ENCODE measurements at places on chromosomes 4 and X.

DNA sequence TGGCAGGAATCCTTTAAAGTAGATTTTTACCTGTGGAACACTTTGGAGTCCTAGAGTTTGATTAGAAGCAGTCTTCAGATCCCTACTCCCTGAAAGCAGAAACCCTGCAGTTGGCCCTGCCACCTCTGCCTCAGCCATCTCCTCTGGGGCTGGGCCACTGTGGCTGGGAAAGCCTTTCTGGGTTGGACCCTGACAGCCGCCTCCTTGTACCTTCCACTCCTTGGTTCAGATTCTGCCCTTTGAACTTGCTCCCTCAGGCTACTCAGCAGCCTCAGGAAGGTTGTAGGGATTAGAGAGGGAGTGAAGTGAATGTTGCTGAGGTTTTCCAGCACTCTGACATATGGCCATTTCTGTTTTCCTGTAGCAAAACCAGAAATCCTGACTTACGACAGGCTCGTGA, 65.5 kb downstream of the KIT start:
- no peak for DNase-seq

- DNase-seq = no peak
Observed at GRCh38 chr4:2304877-2305561, 43.1 kb upstream of the MXD4 start.

DNA sequence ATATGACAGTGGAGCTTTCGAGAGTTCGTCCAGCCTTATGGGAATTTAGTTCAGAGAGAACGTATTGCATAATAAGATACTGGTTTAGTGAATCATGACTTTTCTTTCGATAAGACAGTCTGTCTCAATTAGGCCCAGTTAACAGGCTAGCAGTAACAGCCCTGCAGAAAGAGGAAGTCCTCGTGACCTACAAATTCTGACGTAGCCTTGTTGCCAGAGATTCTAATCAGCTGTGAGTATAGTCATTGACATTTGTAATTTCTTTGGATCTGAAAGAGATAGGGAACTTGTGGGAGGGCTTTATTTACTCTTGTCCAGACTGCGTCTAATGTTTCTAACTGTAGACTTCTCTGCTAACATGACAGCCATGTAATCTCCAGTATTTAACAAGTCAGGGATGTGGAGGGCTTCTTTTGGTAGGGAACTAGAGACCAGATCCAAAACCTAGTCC, 15.8 kb downstream of the ART3 start:
- no peak for DNase-seq

DNA sequence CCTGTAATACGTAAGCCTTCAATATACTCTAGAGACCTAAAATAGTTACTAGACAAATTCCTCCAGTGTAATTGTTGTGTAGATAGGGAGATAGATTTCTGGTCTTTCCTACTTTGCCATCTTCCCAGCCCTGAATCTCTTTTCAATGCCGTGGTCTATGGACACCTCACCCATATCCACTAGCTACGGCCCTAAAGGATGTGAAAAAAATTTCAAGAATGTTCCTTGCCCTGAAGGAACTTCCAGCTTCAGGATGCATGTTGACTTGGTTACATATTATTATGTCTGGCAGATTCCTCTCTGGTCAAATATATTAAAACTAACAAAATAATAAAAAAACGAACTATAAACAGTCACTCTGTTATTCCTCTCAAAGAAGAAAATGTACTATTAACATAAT, 52.4 kb upstream of the TSPAN5 start:
- DNase-seq = no peak

DNA sequence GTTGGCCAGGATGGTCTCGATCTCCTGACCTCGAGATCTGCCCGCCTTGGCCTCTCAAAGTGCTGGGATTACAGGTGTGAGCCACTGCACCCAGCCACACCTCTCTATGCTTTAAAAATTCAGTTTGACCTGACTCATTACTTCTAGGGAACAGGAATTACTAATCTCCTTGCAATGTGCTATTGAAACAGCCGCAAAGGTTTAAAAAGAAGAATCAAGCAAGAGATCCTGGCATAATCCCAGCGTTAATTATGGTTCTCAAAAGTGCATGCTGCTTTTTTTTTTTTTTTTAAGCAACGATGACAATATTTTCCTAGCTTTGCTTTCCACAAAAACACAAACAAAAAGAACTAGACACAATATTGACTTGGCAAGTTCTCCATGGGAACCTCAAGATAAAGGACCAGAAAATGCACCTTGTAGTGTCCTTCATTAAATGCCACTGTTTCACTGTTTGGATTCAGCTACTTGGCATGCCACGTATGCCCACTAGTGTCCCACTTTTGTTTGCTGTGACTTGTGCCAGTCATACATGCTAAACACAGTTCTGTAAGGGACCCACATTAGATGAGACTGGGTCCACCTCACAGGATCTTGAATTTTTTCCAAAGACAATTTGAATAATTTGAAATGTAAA, 112.6 kb upstream of the PPARGC1A start:
- no peak for DNase-seq

DNA sequence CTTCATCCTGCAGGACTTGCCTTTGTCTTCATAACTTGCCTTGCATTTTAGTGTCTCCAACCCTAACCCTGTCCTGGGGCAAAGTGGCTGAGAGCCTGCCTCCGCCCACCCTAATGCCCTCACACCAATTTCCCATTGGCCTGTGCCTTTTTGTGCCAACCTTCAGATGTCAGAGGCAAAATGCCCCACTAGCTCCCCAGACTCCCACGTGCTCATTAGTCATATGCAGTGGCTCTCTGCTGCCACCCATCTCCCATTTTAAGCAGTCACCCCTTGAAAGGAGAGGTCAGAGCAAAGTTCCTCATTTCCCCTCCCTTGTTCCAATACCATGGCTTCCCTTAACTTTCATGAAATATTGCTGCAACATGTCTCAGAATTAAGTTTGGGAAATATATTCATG, 74.8 kb upstream of the PASD1 start:
- DNase-seq = peak; percentile 1

GRCh38 chr4:83019794-83020494, 9.3 kb upstream of the LIN54 start:
- no peak for DNase-seq

GRCh38 chrX:133543654-133544053, 128.4 kb upstream of the GPC4 start:
- no peak for DNase-seq

- no peak for DNase-seq
Observed at GRCh38 chr4:142265536-142265935, 580.6 kb downstream of the INPP4B start.

DNA sequence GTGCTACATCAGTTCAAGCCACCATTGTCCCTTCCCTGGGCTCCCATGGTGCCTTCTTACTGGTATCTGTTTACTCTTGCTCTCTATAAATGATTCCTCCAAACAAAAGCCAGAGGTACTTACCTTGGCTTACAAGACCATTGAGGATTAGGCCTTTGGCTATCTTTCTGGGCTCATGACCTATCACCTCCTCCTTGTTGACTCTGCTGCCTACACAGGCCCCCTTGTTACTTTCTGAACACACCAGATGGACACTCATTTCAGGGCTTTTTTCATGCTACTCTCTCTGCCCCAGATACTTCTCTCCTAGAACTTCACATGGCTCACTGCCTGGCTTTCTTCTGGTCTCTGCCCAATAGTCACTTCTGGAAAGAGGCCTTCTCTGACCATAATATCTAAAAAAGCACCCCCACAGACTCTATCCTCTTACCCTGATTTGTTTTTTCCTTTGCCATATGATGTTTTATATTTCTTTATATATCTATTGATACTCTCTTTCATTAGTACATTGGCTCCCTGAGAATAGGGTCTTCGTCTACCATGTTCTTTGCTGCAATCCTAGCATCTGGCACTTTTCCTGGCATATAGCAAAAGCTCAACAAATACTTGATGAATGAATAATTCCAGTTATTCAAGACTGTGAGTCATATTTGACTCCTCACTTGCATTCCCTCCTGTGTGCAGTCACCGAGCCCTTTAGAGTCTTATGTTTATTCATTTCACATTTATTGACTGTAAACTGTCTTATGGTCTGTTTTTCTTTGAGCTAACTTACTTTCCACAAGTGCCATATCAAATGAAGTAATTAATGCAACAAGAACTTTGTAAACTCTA, 27.1 kb upstream of the TAPT1 start:
- no peak for DNase-seq

DNA sequence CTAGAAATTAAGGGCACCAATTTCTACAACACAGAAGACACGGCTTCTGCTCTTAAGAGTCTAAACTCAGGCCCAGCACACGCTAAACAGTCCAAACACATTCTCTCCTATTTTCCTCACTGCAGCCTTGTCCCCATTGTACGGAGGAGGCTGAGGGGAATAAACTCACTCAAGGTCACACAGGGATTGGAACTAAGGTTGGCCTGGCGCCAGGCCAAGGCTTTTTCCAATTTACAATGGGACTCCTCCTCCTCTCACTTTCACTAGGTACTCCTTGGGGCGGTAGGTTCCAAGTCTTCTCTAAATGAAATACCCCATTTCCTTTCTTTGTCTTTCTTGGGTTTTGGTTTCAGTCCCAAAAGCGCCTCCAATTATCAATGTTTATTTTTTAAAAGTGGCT, 48.7 kb upstream of the CRMP1 start:
- DNase-seq = no peak

- no peak for DNase-seq
Observed at GRCh38 chr4:8938623-8939022, 67.0 kb upstream of the HMX1 start.

DNA sequence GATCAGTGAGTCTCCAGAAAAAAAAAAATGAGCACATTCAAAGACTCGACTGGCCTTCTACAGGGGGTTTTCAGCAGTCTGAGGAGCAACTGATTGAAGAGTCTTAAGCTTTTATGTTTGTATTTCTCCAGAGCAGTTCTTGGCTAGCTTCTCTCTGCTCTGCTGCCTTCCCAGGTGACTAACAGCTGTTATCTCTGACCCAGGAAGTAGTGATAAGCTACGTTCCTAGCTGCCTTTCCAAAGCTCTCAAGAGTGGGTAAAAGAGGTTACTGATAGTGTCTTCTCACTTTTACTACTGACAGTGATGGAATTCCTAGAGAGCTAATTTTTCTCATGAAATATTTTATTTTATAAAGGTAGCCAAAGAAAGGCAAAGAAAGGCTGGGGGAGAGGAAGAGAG, 66.6 kb downstream of the ENOX2 start:
- no peak for DNase-seq

- DNase-seq = no peak
Observed at GRCh38 chr4:45442466-45442865, 681.4 kb downstream of the GABRG1 start.

GRCh38 chr4:14783011-14783877, 219.0 kb upstream of the CPEB2 start:
- DNase-seq = peak; percentile 25

- DNase-seq = no peak
Observed at GRCh38 chr4:41065434-41066006, 148.8 kb downstream of the APBB2 start.

GRCh38 chrX:19864736-19865135, 22.7 kb downstream of the SH3KBP1 start:
- no peak for DNase-seq

- DNase-seq = no peak
Observed at GRCh38 chrX:115547448-115547847, 13.5 kb upstream of the PLS3 start.

- no peak for DNase-seq
Observed at GRCh38 chr4:35934320-35934981, 309.9 kb downstream of the ARAP2 start.

GRCh38 chr4:74874753-74875367, 58.1 kb upstream of the PARM1 start:
- DNase-seq = no peak

DNA sequence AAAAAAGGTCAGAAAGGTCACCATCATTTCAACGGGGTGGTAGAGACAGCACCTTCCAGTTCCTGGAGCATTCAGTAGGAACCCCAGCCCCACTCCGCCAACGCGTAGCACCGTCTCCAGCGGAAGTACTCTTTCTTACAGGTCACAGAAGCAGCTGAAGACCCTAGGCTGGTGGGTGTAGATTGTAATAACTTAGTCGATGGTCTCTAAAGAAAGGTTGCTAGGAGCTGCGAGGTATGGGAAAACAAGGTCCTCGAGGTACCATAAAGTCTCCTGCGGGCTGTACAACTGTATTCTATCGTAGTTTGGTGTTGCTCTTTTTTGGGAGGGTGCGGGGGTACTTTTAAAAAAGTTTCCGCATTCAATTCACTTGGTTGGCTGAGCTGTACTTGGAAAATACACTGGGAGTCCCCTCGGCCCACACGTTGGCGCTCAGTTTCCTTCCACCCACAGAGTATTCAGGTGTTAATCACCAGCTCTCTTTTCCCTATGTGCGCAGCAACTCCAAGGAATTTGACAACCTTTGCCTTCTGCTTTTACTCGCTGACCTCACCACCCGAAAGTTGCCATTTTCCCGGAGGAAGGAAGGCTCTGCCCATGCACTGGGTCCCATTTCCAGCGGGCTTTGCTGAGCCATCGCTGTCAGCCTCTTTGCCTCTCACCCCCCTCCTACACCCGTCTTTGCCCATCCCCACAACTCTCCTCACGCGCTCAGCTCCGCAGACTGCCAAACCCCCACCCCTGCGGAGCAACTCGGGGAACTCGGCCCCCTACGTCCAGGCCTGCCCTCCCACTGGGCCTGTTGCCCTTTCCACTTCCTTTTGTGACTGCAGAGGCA, 4.8 kb upstream of the SOX3 start:
- DNase-seq = no peak

GRCh38 chr4:3851211-3851610, 85.0 kb downstream of the ADRA2C start:
- DNase-seq = no peak

GRCh38 chr4:147336252-147336651, 144.6 kb upstream of the EDNRA start:
- DNase-seq = no peak

- DNase-seq = peak; percentile 50
Observed at GRCh38 chr4:80201252-80202151, 4.2 kb downstream of the PRDM8 start.

DNA sequence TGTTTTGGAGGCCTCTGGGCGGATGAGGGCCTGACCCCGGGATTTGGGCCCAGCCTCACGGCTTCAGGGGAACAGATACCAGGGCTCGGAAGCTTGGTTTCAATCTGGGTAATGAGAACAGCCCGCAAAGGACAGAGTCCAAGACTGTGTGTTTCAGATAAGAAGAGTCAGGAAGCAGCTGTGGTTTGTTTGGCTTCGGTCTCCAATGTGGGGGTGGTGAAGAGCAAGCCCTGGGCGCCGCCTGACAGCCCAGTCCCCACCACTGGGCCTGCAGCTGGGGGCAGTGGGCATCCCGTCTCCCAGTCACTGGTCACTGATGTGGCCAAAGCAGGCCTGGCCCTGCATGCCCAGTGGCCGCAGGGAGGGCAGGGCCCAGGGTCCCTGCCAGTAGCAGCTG, 9.1 kb downstream of the WFS1 start:
- DNase-seq = no peak

- no peak for DNase-seq
Observed at GRCh38 chrX:121755541-121755940, 708.1 kb downstream of the GLUD2 start.

GRCh38 chr4:133208694-133209285, 59.7 kb downstream of the PCDH10 start:
- no peak for DNase-seq

DNA sequence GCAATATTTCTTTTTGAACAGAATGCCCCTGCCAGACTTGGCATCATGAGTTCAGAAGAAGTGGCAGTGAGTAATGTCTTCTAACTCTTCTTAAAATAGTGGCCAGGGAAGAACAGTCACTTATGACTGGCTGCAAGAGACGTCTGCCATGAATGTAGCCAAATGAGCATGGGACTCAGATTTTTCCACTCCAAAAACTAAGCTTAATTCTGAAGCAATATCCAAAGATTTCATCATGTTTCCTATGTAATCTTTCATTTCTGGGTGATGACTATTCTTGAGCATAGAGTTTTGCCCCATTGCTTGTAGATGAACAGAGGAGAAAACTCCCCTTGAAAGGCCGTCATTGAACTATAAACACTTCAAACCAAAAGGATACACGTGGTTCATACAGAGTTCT, 11.8 kb downstream of the AMBN start:
- no peak for DNase-seq

GRCh38 chrX:80879916-80880315, 70.2 kb upstream of the BRWD3 start:
- no peak for DNase-seq

Data from activated CD4-positive, alpha-beta T cell treated with anti-CD3 and anti-CD28 coated beads, Interleukin-2, amount 50 U/mL, for 24 hours (primary cell).